ENCODE measurements at places on chromosomes 12 and 14.

GRCh38 chr12:79921786-79922185, 13.1 kb downstream of the PPP1R12A start:
- DNase-seq = no peak

DNA sequence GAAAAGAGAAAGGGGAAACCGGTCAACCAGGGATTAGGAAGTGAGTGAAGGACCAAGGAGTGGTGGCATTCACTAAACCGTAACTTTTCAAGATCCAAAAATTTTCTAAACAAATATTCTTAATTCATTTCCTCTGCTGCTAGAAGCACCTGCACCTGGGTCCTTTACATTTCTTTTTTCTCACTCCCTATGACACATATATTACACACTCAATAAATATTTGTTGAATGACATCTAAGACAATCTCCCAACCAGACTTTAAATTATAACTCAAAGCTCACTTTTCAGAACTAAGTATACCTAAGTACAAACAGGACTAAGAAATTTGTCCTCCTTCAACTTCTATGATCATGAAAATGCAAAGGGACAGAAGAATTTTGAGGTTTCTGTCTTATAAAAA, 11.1 kb downstream of the TTC5 start:
- no peak for DNase-seq

DNA sequence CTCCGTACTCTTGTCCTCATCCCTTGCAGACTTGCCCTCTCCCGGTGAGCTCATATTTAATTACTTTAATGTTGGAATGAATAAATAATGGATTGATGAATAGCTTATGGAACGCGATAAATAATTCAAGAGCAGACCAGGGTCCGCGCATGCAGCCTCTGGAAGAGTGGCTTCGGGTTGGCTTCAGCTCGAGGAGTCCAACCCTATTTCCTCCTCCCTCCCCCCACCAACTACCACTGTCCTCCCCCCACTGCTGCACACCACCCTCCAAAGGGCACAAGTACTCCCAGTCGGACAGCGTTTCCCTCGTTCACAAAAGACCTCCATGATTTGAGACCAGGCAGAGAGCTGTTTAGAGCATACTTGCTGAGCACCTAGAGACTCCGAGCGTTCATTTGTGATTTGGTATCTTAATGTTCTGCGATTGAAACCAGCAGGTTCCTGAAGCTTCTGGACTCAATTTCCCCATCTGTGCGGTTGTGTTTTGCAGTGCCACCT, 647 bp upstream of the SIX1 start:
- DNase-seq = no peak

- DNase-seq = no peak
Measured at GRCh38 chr12:93668919-93669418, 8.2 kb upstream of the CRADD start.

- no peak for DNase-seq
Measured at GRCh38 chr14:40240245-40240859, 808.1 kb upstream of the FBXO33 start.

- no peak for DNase-seq
Measured at GRCh38 chr14:96482986-96483385, 19.2 kb upstream of the PAPOLA start.

DNA sequence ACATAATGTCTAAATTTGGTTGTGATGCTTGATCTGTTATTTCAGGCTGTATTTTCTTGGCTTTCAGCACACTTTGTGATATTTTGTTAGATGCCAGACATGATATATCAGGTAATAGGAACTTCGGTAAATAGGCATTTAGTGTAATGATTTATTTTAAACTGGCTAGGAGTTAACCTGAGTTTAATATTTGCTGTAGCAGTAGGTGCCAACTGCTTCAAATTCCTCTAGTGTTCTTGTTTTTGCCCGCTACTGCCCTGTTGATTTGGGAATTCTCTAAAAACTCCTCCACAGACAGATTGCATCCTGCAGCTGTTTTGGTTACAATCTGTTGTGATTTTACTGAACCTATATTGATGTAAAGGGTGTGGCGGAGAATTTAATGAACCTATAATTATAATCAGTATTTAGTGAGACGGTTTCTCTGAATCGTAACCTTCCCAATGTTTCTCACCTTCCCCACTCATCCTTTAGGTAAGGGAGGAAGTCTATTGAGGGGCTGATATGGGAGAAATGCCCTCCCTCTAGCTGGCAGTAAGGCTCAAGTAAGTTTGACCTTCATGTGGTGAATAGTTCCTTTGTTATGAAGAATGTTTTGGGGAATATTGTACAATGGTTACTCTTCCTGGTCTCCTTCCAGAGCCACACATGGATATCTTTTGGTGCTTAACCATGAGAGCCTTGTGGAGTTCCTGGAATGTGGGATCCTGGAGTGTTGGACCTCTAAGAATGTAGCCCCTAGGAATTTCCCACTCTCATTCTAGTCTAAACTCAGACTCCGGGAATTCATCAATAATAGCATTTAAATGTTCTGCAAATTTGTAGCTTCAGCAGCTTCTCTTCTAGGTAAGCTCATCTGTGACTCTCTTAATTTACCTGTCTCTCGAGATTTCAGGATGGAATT, 634.1 kb downstream of the FSCB start:
- DNase-seq = no peak

DNA sequence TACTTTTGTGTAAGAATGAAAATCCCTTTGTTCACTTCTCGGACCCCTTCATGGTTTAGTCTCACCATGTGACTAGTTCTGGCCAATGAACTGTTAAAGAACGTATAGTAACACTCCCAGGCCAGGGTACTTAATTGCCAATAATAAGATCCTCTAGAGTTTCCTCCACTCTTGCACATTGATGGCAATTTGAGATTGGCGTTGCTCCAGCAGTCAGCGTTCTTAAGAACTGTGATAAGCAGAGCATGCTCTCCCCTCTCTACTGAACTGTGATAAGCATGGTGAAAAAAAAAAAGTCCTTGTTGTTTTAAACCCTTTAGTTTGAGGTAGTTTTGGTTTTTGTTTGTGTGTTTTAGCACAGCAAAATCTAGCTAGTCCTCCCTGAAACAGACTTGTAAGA, 854.5 kb downstream of the SLC6A15 start:
- DNase-seq = no peak

- DNase-seq = no peak
Measured at GRCh38 chr12:20011200-20011599, 357.1 kb upstream of the PDE3A start.

DNA sequence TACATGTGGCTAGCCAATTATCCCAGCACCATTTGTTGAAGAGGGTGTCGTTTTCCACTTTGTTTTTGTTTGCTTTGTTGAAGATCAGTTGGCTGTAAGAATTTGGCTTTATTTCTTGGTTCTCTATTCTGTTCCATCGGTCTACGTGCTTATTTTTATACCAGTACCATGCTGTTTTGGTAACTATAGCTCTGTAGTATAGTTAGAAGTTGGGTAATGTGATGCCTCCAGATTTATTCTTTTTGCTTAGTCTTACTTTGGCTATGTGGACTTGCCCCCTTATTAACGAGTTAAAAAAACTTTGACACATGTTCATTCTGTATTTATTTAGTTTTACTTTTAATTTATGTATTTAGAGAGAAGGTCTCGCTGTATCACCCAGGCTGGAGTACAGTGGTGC, 120.4 kb downstream of the ADCK1 start:
- no peak for DNase-seq

DNA sequence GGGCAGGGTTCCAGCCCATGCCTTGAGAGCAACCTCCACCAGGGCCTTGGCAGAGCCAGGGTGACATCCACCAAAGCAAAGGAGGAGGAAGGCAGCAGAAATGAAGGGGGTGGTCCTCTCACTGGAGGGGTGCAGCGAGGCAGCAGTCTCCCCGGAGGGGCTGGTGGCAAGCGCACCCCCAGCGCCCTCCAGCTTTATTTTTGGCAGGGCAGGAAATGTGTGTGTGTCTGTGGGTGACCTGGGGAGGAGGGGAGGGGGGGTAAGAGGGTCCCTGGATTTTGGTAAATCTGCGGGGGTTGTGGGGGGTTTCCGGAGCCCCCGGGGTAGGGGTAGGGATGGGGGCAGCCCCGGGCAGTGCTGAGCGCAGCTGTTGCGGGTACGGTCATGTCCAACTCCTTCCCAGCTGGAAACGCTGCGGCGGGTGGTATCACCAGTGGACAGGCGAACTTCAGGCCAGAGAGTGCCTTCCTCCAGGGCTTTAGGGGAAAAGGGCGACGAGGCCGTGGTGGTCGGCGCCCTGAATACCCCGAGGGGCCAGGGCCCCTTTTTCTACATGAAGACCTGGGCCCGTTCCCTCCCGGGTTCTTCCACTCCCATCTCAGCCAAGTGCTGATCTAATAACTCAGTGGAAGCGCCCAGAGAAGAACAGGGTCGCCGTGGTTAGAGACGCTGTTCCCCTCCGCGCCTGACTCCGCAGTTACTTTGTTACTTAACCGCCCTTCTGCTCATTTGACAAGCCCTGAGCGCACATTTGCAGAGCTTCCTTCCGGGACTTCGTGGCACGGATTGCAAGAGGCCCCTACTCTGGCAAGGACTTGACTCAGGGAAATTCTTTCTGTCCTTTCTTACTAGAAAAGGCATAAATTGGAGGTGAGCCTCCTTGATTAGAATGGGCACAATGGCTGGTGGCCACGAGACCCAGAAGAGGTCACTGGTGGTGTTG, 55.2 kb downstream of the FOS start:
- peak; percentile 24 for DNase-seq

GRCh38 chr14:58733451-58734208, 95.9 kb downstream of the DACT1 start:
- DNase-seq = no peak

DNA sequence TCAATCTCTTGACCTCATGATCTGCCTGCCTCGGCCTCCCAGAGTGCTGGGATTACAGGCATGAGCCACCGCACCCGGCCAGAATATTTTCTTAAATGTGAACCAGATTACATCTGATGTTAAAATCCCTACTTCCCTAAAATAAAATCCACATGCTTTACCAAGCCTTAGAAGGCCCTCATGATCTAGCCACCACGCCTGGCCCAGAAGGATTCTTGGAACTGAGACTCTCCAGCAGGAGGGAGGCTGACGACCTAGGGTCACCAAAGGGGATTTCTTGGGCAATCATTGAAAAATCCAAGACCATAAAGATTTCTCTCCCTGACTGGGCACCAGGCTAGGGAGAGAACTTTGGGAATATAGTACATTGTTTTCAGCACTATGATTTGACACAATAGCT, 25.2 kb upstream of the RASSF3 start:
- DNase-seq = no peak

- no peak for DNase-seq
Measured at GRCh38 chr12:24379861-24380521, 430.5 kb upstream of the SOX5 start.

DNA sequence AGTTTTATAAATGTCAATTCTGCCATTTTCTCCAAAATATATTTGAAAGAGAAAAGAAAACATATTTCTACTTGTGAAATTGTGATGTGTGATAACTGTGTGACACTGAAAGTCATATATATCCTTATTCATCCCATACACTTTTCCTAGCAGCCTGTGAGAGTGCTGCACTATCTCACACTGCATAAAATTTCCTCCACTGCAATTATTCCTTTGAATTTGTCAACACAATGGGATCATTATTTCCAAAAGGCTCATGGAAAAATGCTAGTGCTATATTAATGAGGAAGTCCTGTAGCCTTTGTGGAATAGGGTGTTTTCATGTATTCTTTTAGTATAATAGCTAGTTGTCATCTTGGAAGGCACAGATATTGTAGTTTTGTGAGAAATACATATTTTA, 504.1 kb downstream of the RPL10L start:
- no peak for DNase-seq
